ENCODE measurements at places on chromosomes 6 and 20. TPM values are rescaled to one million over a fixed set of nuclear protein-coding genes. Genes with fewer than 3 reads are reported as not detected.

Gene COX4I2
- total RNA-seq, result not detected

Gene SAMD10
- total RNA-seq, result 0.99 TPM

Gene CAGE1
- total RNA-seq, result 0.17 TPM

Gene BPIFA2
- not detected for total RNA-seq

Gene CPXM1
- total RNA-seq, result 0.83 TPM

Measured in smooth muscle cell of trachea (primary cell).